Karpas-422 (cell line): ENCODE measurements at places on chromosomes 3 and 15. TPM values are rescaled to one million over a fixed set of nuclear protein-coding genes. Genes with fewer than 3 reads are reported as not detected.

- no peak for DNase-seq
Observed at GRCh38 chr3:14519406-14519805, 20.7 kb downstream of the GRIP2 start.

DNA sequence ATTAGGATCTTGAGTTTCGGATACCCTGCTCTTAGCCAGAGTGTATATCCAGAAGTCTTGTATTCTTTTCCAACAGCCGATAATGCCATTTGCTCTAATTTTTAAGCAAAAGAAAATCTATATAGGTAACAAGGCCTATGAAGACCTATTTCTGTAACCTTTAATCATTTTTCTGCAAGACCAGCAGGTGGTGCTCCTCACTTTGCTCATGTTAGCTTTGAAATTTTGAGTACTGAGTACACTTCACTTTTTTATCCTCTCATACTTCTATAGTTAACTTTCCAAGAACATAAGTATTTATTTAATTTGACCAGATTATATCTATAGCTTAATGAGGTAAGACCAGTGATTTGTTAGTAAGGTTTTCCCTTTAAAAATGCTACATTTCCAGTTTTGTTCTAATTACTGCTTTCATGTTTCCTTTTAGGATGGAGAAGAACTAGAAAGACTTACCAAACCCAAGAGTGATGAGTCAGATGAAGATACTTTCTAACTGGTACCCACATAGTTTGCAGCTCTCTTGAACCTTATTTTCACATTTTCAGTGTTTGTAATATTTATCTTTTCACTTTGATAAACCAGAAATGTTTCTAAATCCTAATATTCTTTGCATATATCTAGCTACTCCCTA is 20.5 kb downstream of the SLC35A5 start:
- DNase-seq, result peak; percentile 71

GRCh38 chr3:177609613-177610012 is 412.3 kb upstream of the TBL1XR1 start:
- no peak for DNase-seq

DNA sequence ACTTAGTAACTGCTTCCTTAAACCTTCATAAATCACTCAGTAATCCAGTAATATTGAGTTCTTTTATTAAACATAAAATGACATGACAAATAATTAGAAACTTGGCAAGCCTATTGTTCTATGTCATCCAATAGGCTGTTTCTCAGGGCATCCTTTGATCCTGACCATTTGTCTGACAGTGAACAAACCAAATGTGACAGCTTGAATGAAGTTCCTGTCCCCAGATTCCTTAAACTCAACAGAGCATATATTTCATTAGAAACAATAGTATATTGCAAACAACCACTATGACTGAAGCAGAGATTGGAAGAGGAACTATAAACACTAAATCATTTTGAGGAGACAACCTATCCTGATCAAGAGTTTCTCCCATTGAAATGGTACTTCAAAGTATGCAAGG is 113.6 kb upstream of the MDFIC2 start:
- DNase-seq, result no peak

DNA sequence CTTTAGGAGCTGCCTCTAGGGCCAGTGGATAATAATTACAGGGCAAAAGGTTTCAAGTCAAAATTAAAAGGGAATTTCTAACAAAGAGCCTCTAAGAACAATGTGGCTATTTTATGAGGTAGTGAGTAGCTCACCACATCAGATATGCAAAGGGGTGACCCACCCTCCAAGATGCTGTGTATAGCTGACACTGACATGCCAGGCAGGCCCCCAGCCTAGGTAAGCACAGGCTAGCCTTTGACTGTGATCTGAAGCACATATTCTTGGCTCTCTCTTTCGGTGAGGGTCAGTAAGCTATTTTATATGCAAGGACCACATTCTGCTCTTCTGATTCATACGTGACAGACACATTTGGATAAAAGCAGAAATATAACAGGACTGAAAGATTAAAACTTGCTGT is 2.8 kb upstream of the THSD4 start:
- DNase-seq, result no peak

DNA sequence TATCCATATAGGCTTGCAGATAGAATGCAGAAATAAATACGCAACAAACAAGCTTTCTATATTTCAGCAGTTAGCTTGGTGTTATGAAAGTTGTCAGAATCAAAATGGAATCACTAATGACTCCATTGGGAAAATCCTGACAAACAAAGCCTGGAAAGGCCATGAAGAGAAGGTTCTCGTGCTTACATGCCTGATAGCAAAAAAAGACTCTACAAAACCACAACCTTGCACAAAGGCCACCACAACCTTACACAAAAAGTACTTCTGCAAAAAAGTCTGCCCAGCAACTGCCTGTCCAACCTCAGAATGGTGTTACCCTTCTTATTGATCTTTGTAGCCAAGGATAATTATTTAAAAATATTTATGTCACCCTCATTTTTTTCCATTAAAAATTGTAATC is 14.4 kb upstream of the PLSCR1 start:
- DNase-seq, result no peak

DNA sequence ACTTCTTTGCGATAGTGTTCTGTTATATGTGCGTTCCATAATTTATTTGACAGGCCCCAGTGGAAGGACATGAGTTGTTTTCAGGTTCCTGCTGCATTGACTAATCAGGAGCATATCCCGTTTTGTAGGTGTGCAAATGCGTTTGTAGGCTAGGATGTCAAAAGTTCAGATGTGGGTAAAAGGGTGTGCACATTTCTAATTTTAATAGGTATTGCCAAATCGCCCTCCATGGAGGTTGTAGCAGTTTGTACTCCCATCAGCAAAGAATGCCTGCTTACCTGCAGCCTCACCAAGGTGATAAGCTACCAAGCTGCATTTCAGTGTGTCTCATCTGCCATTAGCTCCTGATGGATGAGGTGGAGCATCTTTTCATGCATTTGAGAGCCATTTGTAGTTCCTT is 36.3 kb downstream of the KLF13 start:
- DNase-seq, result no peak

- no peak for DNase-seq
Observed at GRCh38 chr15:77010857-77011256, 15.9 kb downstream of the PSTPIP1 start.

DNA sequence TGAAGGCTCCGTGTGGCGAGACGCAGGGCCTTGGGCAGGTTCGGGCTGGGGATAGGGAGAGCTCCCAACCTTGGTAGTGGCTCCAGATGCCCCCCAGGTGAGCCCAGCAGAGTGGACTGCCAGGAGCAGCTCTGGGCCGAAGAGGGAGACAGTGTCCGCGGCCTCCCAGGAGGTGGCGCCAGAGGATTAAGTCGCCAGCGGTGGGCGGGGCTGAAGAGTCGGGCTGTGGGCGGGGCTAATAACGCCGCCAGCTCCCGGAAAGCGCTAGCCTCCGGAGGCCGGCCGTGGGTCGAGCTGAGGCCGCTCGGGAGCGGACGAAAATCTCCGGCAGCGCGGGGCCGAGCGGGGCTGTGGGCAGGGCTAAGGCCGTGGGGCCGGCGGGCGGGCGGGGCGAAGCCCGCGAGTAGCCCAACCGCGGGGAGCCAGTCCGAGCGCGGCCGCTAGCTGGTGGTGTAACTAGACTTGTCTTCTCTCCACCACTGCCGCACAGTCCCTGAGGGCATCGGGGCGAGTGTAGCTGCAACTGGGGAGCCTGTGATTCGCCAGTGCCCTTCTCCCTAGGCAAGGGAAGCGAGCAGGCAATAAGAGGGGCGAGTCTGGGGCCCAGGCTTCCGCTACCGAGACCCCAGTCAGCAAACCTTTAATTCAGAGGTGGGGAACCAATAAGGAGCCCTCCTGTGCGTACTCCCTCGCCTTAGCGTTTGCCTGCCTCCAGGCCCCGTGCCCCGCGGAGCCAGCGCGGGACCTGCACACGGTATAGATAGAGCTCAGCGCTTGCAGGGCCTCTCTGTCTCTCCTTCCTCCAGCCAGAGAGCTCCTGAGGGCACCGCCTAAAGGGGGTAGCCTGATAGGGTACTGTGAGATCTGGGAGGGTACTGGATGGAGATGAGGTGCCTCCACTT is 14.4 kb upstream of the BSN start:
- peak; percentile 97 for DNase-seq

DNA sequence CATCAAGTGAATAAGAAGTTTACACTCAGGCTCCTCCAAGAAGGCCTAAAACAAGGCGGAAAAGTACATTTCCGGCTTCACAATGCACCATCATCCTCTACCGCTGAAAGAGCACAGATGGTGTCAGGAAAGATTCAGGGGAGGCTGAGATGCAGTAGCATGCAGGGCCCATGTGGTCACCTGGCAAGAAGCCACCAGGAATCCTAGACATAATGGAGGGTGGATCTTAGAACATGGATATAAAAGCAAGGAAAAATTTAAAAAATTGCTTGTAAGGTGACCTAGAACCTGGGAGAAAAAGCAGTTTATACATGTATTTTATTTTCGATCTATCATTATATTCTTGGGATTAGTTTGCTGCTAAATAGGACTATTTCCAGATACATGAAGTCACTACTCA is 21.9 kb upstream of the OTOL1 start:
- DNase-seq, result no peak

The TJP1 gene
- total RNA-seq, result not detected in 2 replicates

The GABRB3 gene
- not detected in 2 replicates for total RNA-seq

The IGDCC3 gene
- total RNA-seq, result not detected in 2 replicates
